ENCODE measurements at places on chromosomes 1 and 21. TPM values are rescaled to one million over a fixed set of nuclear protein-coding genes. Genes with fewer than 3 reads are reported as not detected.

- DNase-seq: no peak
Measured at GRCh38 chr1:54280651-54281050, 80.7 kb downstream of the MRPL37 start.

Gene PAQR6
- 0.19 TPM for total RNA-seq

Gene GUCA2B
- total RNA-seq: not detected

Gene SLC6A17
- 0.84 TPM for total RNA-seq

- DNase-seq: peak; percentile 76
Measured at GRCh38 chr1:204384636-204385352, 25.1 kb upstream of the PLEKHA6 start.

DNA sequence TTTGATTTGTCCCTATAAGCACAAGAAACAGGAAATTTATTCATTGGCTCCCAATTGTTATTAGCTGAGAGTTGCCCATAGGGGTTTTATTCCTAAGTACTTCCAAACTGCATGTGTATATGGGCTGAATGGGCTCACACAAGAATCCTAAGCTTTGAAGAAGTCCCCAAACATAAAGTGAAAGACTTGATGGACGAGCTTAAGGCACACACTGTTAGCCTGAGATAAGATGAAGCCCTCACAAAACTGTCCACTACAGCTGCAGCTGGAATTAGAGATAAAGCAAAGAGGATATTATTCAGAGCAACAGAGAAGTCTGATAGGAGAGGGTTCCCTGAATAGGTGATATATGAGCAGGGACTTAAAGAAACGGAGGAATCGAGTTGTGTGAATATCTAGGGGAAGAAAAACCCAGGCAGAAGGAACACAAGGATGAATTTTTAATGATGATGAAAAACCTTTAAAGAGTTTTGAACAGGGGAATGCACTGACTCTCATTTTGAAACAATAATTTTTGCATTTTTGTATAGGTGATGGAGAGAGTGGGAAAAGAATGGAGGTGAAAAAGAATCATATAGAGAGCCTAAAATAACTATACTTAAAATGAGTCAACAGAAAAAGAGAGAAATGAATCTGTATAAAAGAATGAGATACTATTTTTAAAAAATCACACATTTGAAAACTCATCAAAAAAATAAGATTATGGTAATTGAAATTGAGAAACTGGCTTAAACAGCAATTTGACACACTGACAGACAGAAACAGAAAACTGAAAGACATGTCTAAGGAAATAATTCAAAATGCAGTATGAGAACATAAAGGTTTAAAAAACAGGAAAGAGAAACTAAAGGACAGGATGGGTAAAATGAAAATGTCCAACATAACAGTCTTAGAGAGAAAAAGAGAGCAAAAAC is 133.6 kb upstream of the POGK start:
- DNase-seq: no peak

Gene FCN3
- total RNA-seq: not detected

- peak; percentile 93 for DNase-seq
Measured at GRCh38 chr1:221439747-221440501, 302.0 kb downstream of the DUSP10 start.

GRCh38 chr1:29762635-29763034 is 526.3 kb downstream of the PTPRU start:
- DNase-seq: no peak

- DNase-seq: no peak
Measured at GRCh38 chr1:201072922-201073321, 39.3 kb downstream of the CACNA1S start.

Gene PSEN2
- 45.8 TPM for total RNA-seq

GRCh38 chr1:175794586-175794985 is 51.2 kb upstream of the TNR start:
- no peak for DNase-seq

DNA sequence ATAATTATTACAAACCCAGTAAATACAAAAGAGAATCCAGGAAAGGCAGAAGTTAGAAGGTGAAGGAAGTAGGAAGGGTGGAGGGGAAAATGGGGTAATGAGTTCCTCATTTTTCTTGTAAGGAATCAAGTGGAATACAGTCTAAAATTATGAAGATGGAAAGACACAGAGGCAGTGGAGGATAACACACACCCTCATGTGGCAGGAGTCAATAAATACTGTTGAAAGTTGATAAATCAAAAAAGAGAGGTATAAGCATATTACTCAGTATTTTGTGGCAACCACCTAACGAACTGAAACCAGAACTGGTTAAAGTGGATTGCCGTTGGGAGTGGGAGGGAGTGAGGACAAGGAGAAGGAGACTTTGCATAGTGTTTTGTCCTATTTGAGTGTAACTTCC is 78.6 kb upstream of the SLC44A3 start:
- no peak for DNase-seq

DNA sequence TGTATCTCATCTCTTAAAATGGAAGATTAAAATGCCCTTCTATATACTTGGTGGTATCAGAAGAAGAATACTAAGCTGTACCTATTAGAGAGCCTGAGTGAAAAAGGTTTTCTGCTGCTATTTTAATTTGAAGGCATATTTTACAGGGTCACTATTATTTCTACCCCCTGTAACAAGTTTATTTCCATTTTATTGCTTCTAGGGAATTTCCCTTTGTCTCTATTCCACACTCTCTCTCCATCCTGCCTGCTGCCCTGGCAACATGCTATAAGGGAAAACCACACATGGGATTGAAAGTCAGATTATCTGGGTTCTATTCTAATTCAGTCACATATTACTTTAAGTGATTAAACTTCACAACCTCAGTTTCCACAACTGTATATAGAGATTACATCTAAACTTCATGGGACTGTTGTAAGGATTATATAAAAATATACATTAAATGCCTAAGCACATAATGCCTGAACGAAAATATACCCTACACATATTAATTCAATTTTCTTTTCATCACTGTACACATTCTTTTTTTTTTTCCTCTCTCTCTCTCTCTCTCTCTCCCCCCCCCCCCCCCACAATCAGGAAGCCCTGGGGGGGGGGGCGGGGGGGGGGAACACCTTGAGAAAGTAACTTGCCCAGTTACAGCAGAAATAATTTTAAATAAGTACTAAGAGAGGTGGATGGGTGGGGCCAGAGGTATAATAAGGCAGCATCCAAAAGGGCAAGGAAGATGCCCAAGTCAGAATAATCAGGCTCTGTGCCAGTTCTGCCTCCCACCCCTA is 51.5 kb downstream of the LUZP1 start:
- DNase-seq: no peak

DNA sequence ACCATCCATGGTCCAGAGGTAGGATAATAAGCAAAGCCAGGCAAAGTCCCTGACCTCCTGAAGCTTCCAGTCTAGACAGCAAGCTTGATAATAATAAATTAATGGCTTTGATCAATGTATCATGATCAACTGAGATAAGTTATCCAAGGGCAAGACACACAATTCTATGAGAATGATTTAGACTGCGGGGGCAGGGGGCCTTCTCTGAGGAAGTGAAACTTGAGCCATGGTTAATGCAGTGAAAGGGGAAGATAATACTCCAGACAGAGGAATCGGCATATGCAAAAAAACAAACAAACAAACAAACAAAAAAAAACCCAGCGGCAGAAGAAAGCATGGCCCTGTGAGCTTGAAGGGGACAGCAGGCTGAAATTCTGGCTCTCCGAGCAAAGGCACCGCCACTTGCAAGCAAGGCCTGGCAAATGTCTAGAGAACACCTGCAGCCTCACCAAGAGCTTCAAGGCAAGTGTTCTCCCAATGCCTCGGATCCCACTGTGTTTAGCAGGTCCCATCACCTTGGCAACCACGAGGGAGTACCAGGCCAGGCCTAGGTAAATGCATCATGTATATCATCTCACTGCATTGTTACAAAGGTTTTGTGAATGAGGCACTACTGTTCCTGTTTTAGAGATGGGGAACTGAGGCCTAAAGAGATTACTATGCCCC is 24.9 kb downstream of the CSMD2 start:
- DNase-seq: no peak

GRCh38 chr1:173297798-173298391 is 90.8 kb upstream of the TNFSF4 start:
- DNase-seq: no peak

- peak; percentile 55 for DNase-seq
Measured at GRCh38 chr1:200042119-200042551, 14.6 kb downstream of the NR5A2 start.

DNA sequence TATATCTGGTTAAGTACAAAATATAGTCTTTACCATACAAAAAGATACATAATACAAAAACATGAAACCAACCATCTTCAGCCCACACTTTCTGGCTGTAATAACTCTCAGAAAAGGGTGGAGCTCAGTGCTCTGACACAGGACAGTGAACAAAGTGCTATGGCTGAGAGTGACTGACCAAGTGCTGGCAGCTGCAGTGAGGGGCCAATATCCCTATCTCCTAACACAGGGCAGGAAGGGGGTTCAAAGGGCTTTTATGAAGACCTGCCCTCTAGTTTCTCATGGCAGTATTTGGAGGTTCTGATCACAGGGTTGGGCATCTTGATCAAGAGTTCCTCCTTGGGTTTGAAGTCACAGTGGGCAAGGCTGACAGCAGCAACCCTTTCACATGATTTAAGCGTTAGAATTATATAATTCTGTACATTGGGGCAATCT is 3.9 kb downstream of the TXNIP start:
- DNase-seq: no peak

- no peak for DNase-seq
Measured at GRCh38 chr21:38095220-38095619, 161.6 kb upstream of the KCNJ15 start.

- DNase-seq: no peak
Measured at GRCh38 chr1:7610106-7610731, 160.9 kb upstream of the VAMP3 start.

GRCh38 chr1:98077691-98078090 is 156.9 kb upstream of the DPYD start:
- no peak for DNase-seq

Gene HFM1
- 0.14 TPM for total RNA-seq

DNA sequence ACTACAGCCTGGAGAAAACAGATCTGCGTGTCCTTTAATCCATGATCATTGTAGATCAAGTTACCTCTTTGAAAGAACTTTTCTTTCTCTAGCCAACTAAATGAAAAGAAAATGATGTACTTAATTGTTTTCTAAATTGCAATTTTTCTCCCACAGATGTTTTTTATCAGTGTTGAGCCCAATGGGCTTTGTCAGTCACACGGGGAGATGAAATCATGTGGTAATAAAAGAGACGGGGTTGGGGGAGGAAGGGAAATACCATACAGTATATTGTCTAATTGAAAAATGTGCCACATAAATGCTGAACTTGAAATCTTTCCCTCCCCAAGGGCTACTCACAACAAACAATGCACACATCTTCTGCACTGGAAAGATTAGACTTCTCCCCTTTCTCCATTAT is 58.4 kb downstream of the NTMT2 start:
- DNase-seq: no peak

- no peak for DNase-seq
Measured at GRCh38 chr1:151655371-151655770, 43.5 kb downstream of the SNX27 start.

Gene TMEM240
- total RNA-seq: 1.7 TPM

- no peak for DNase-seq
Measured at GRCh38 chr1:167673265-167673664, 43.2 kb downstream of the RCSD1 start.

Gene APCS
- not detected for total RNA-seq

Gene CDA
- total RNA-seq: 2.4 TPM

DNA sequence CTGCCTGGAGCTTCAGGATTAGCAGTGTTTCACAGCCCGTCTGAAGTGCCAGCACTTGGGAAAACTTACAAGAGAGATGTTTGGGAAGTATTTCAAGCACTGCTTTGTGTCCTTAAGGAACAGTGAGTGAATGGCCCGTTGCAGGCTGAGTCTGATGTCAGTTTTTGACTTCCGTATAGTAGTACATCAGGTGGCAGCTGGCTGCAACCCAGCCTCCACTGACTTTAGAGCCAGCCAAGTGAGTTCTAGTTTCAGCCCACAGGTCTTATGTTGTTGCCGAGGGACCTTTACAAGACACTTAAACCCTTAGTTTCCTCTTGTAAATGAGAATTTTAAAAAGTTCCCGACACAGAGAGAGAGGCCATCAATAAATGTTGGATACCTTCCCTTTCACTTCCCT is 35.0 kb downstream of the UCK2 start:
- no peak for DNase-seq

GRCh38 chr1:52751589-52752483 is 25.6 kb downstream of the ZYG11B start:
- peak; percentile 81 for DNase-seq

DNA sequence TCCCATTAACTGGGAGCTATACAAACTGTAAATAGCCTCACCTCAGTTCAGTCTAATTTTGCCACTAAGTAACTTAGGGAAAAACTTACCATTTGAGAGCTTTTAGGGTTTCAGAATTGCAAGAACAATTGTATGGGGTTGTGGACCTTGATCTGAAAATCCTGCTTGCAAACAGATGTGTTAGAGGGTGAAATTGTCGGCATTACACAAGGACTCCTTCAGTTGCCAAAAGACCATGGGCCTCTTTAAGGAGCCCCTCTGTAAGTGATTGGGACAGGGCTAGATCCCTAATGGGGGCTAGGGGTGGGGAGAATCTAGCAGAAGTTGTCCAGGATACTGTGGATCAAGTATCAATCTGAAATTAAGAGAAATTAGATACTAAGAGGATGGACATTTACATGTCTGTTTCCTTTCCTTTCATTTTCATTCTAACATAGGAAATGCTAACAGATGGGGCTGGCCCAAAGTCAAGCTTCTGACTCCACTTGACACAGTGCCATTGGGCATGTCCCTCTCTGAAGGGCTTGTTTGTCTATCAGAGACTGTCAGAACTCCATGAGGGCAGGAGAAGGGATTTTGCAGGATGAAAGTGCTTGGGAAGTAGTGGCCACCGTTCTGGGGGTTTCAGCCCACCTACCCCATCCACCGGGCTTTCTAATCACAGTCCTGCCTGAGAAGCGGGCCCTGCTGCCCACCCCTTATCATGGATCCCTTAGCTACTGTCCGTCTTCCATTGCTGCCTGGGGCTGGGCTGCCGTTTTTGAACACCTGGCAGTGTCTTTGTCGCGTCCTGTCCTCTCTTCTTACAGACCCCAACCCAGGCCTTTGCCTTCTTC is 54.7 kb downstream of the STUM start:
- DNase-seq: peak; percentile 53

DNA sequence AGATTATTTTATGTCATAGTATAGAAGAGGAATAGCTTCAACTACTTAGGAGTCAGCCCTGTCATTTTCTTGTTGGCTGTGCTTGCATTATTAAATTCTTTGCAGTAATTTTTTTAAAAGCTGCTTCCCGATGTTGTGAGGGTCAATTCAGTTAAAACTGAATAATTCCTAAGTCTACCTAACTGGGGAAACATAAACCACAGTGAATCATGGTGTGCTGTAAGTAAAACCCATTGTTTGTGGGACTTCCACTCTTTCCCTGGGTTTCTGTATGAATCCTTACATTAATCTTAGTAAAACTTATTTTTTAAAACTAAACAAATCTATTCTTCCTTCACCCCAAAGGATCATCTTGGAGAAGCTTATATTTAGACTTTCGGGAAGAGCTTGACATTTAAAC is 4.4 kb downstream of the SUCO start:
- no peak for DNase-seq

DNA sequence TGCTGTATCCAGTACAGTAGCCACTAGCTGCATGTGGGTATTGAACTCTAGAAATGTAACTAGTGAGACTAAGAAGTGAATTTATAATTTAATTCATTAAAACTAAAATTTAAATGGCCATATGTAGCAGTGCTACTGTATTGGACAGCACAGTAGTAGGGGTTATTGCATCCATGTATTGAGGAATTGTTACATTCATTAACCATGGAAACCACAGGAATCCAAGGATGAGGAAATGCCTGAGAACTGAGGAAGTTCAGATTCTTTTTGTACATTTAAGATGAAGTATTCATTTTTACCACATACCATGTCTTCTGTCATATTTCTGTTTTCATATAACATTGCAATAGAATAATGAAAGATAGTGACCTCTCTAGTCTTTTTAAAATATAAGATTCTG is 2.6 kb downstream of the MTF2 start:
- DNase-seq: peak; percentile 82

Gene COL8A2
- total RNA-seq: 3.0 TPM

Gene LMO4
- 20.2 TPM for total RNA-seq
